Fibroblast of lung (primary cell): ENCODE measurements at places on chromosomes 16 and 17. TPM values are rescaled to one million over a fixed set of nuclear protein-coding genes. Genes with fewer than 3 reads are reported as not detected.

DNA sequence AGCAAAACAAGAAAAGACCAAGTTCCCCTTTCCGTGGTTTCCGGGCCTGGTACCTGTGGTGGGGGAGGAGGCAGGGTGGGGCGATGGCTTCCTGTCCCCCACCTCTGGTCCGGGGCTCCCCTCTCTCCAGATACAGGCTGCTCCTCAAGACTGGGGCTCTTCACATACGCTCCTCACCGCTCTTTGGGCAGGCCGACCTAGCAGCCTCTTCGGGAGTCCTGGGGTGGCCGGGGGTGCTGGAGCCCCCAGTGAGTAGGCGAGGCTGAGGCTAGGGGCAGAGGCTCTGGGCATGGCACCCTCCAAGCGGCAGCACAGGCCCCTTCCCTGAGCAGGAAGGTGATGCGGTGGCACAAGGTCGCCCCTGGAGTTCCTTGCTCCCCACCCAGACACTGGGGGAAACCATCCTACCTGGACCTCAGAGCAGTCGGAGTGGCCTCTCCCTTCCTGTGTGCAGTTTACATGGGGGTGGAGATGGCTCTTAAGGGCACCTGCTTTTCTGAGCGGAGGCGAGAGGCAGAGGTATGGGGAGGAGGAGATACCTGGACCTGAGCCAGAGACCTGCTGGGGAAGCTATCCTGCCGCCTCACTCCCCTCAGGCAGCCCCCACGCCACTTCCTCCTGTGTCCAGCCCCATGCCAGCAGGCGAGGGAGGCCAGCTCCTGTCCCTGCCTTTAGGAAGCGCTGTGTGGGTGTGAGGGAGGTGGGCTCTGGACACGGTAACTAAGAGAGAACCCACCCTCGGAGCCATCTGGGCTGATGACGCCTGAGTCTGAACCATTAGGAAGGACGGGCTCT is 891 bp downstream of the CORO1A start:
- H3K4me1 ChIP-seq, result no peaks in the 10 kb centered on the region
- peaks cover 3% of the 10 kb centered on the region for H3K36me3 ChIP-seq
- DNase-seq, result no peak
- no peak overlapping the region for H3K4me3 ChIP-seq
- no peak overlapping the region for H3K27ac ChIP-seq

DNA sequence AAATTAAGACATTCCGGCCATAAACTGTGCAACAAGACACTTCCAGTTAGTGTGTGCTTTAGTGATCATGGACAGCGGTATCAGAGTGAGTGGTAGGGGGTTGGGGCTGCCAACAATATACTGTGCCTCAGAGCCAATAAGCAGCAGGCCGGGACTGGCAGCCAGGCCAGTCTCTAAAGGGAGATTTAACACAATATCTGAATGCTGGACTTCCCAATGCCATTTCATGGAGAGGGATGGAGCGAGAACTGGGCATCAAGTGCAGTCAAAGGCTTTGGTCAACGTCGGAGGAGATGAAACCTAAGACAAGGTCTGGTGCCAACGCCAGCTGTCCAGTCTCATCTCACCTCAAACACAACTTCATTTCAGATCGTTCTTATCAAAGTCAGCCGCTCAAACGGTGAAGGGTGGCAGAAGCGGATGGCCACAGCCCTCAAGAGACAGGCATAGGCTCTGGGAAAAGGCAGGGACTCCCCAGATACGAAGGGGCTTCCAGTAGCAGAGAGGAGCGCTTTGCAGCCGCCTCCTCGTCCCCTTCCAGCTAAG is 935 bp downstream of the USP32 start:
- peak; percentile 39 for DNase-seq
- peak overlapping the region; percentile 99 for H3K27ac ChIP-seq
- no peaks in the 10 kb centered on the region for H3K27me3 ChIP-seq
- no peaks in the 10 kb centered on the region for H3K4me1 ChIP-seq
- H3K36me3 ChIP-seq, result no peaks in the 10 kb centered on the region

- no peak overlapping the region for H3K27ac ChIP-seq
- H3K4me3 ChIP-seq, result no peak overlapping the region
- H3K36me3 ChIP-seq, result no peaks in the 10 kb centered on the region
- H3K27me3 ChIP-seq, result peaks cover 5% of the 10 kb centered on the region
- H3K4me1 ChIP-seq, result no peaks in the 10 kb centered on the region
- DNase-seq, result no peak
Measured at GRCh38 chr16:87115646-87116045, 201.5 kb downstream of the C16orf95 start.

- no peak overlapping the region for H3K27ac ChIP-seq
- DNase-seq, result no peak
- peaks cover 52% of the 10 kb centered on the region for H3K36me3 ChIP-seq
- no peaks in the 10 kb centered on the region for H3K27me3 ChIP-seq
- H3K4me3 ChIP-seq, result no peak overlapping the region
Measured at GRCh38 chr17:80291260-80291659, 30.6 kb downstream of the RNF213 start.

GRCh38 chr17:70872103-70872502 is 702.8 kb downstream of the KCNJ2 start:
- no peaks in the 10 kb centered on the region for H3K36me3 ChIP-seq
- H3K4me1 ChIP-seq, result no peaks in the 10 kb centered on the region
- no peak for DNase-seq
- H3K27me3 ChIP-seq, result no peaks in the 10 kb centered on the region

- H3K4me3 ChIP-seq, result no peak overlapping the region
- H3K27me3 ChIP-seq, result no peaks in the 10 kb centered on the region
- peaks cover 2% of the 10 kb centered on the region for H3K4me1 ChIP-seq
- peak; percentile 62 for DNase-seq
- H3K36me3 ChIP-seq, result no peaks in the 10 kb centered on the region
- H3K27ac ChIP-seq, result peak overlapping the region; percentile 43
Measured at GRCh38 chr17:75753514-75754377, 11.2 kb downstream of the GALK1 start.

- H3K27ac ChIP-seq, result peak overlapping the region; percentile 64
- H3K27me3 ChIP-seq, result no peaks in the 10 kb centered on the region
Measured at GRCh38 chr17:18858567-18859245, 775 bp downstream of the PRPSAP2 start.

- peaks cover 28% of the 10 kb centered on the region for H3K4me1 ChIP-seq
- peak overlapping the region; percentile 83 for H3K27ac ChIP-seq
- DNase-seq, result peak; percentile 79
- H3K36me3 ChIP-seq, result peaks cover 26% of the 10 kb centered on the region
- H3K27me3 ChIP-seq, result no peaks in the 10 kb centered on the region
Measured at GRCh38 chr17:81923302-81924260, 4.0 kb downstream of the MAFG start.

GRCh38 chr17:59767176-59767575 is 59.7 kb downstream of the VMP1 start:
- H3K4me1 ChIP-seq, result peaks cover 11% of the 10 kb centered on the region
- H3K27ac ChIP-seq, result peak overlapping the region; percentile 64
- no peaks in the 10 kb centered on the region for H3K36me3 ChIP-seq
- DNase-seq, result no peak
- H3K27me3 ChIP-seq, result no peaks in the 10 kb centered on the region

GRCh38 chr16:14579266-14579665 is 50.8 kb downstream of the PARN start:
- H3K4me1 ChIP-seq, result no peaks in the 10 kb centered on the region
- no peaks in the 10 kb centered on the region for H3K27me3 ChIP-seq
- DNase-seq, result no peak
- no peak overlapping the region for H3K27ac ChIP-seq

Gene KRT9
- not detected in 2 replicates for polyA plus RNA-seq

DNA sequence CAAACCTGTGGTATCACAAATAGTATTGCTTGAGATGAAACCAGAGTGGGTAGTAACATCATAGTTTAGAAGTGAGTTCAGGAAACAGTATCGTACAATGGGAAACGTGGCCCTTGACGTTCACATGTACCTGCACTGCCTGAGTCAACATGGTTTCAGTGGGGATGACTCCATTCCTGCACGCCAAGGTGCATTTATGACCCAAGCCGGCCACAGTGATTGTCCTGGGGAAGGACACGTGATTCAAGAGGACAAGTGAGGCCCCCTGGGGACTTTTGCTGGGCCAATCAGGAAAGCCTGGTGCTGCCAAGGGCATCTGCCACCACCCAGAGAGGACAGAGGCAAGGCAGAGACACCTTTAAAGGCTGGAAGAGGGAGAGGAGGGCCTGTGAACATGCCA is 119.2 kb downstream of the AXIN2 start:
- peaks cover 9% of the 10 kb centered on the region for H3K27me3 ChIP-seq
- H3K4me1 ChIP-seq, result no peaks in the 10 kb centered on the region
- no peak for DNase-seq
- H3K36me3 ChIP-seq, result no peaks in the 10 kb centered on the region
- H3K27ac ChIP-seq, result no peak overlapping the region
- no peak overlapping the region for H3K4me3 ChIP-seq

DNA sequence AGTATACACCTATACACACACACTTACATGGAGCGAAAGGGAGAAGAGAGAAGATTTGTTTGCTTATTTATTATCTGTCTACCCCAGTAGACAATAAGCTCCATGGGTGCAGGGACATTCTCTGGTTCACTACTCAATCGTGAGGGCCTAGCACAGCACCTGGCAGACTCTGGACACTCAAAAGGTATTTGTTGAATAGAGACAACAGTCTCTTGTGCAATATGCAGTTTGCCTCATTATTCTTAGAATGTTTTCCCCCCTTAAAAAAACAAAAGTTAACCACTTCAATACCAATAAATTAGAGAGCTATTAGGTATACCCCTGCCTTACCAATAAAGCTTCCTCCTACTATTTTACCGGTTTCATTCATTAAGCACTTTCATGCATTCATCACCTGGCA is 2.0 kb downstream of the AKAP10 start:
- no peak for DNase-seq
- H3K27ac ChIP-seq, result no peak overlapping the region
- H3K27me3 ChIP-seq, result no peaks in the 10 kb centered on the region
- H3K36me3 ChIP-seq, result no peaks in the 10 kb centered on the region
- peaks cover 4% of the 10 kb centered on the region for H3K4me1 ChIP-seq
- peak overlapping the region; percentile 88 for H3K4me3 ChIP-seq

Gene ACSM2A
- not detected in 2 replicates for polyA plus RNA-seq

- no peaks in the 10 kb centered on the region for H3K27me3 ChIP-seq
- peak within 1 kb of the TSS; percentile 65 for H3K4me3 ChIP-seq
- DNase-seq, result no peak
- H3K27ac ChIP-seq, result no peak within 1 kb of the TSS
Measured at GRCh38 chr17:50634224-50634914, at the start of gene ABCC3. ABCC3 (plus strand) TSS chr17:50634881; CDS start chr17:50634937, 56 bp downstream.

- H3K4me3 ChIP-seq, result peak overlapping the region; percentile 93
- no peaks in the 10 kb centered on the region for H3K27me3 ChIP-seq
- peak overlapping the region; percentile 79 for H3K27ac ChIP-seq
- DNase-seq, result no peak
- H3K4me1 ChIP-seq, result peaks cover 7% of the 10 kb centered on the region
Measured at GRCh38 chr17:7250695-7251627, 573 bp downstream of the CTDNEP1 start.
